Vagina (tissue), 2 donors: ENCODE measurements at places on chromosomes 7 and 10. TPM values are rescaled to one million over a fixed set of nuclear protein-coding genes. Genes with fewer than 3 reads are reported as not detected.

LMOD2 gene
- not detected for total RNA-seq

PAX4 gene
- not detected for total RNA-seq

OR2A12 gene
- not detected for total RNA-seq

NRG3 gene
- total RNA-seq = not detected

SORBS1 gene
- total RNA-seq = 116 TPM

GPR85 gene
- not detected for total RNA-seq

LRGUK gene
- 2.9 TPM for total RNA-seq

DNA sequence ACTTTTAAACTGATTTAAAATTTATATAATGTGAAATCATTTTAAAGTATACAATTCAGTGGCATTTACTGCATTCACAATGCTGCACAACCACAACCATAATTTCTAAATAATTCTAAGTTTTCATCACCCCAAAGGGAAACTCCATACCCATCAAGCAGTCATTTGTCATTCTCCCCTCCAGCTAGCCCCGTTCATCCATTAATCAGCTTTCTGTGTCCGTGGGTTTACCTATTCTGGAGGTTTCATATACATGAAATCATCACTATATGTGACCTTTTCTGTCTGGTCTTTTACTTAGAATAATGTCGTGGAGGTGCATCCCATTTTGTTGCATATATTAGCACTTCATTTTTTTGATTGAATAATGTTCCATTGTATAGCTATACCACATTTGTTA, 214.1 kb downstream of the ADK start:
- no peak for DNase-seq

- no peak for DNase-seq
Measured at GRCh38 chr7:139711991-139712743, 65.6 kb downstream of the HIPK2 start.

- DNase-seq = no peak
Measured at GRCh38 chr7:114087653-114088469, 169.1 kb upstream of the PPP1R3A start.

- no peak for DNase-seq
Measured at GRCh38 chr10:78955206-78955605, 113.6 kb upstream of the ZMIZ1 start.

GRCh38 chr7:132998763-132999162, 83.1 kb downstream of the CHCHD3 start:
- DNase-seq = no peak

DNA sequence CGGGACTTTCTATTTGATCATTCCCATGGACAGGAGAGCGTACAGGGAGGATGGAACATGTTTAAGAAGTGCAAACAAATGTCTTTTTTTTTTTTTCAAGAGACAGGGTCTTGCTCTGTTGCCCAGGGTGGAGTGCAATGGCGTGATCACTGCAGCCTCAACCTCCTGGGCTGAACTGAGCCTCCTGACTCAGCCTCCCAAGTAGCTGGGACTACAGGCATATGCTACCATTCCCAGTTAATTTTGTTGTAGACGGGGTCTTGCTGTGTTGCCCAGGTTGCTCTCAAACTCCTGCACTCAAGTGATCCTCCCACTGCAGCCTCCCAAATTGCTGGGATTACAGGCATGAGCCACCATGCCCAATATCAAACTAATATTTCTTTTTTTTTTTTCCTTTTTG, 40.5 kb downstream of the SPDYE5 start:
- DNase-seq = no peak

DNA sequence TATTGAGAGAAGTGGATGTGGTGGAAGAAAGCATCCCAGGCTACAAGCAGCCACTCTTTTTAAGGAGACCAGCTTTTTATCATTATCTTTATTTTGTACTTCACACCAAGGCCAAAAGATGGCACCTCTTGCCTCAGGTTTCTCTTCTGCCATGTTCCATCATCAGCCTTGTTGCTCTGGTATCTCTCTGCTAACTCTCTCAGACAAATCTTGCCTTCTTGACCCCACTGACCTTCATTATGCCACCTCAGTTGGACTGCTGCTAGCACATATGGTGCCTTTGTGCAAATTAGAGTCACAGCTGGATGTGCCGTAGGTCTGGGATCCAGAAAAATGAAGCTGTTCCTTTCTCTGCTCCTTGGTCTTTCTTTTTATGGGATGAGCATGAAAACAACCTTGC, 47.1 kb upstream of the DYNC1I1 start:
- DNase-seq = no peak

GRCh38 chr7:76108540-76109233, 60.8 kb downstream of the MDH2 start:
- no peak for DNase-seq

DNA sequence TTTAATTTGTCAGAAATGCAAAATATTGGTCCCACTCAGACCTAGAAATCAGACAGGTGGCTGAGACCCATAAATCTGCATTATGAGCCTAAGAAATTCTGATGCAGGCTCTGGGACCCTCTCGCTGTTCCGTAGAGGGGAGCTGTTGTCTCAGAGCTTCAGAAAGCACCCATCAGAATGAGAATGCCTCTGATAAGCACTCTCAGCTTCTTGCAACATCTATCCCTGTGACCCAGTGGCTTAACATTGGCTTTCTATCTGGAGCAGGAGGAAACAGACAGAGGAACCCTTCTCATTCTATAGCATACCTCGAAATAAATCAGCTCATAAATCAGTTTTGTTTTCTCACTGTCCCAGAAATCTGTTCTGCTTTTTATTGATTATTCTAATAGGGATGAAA, 184.6 kb upstream of the SP4 start:
- no peak for DNase-seq
